Activated CD4-positive, CD25-positive, alpha-beta regulatory T cell (primary cell): ENCODE measurements at places on chromosomes 11 and 22.

- DNase-seq: no peak
Measured at GRCh38 chr11:27433742-27434141, 38.8 kb downstream of the LGR4 start.

DNA sequence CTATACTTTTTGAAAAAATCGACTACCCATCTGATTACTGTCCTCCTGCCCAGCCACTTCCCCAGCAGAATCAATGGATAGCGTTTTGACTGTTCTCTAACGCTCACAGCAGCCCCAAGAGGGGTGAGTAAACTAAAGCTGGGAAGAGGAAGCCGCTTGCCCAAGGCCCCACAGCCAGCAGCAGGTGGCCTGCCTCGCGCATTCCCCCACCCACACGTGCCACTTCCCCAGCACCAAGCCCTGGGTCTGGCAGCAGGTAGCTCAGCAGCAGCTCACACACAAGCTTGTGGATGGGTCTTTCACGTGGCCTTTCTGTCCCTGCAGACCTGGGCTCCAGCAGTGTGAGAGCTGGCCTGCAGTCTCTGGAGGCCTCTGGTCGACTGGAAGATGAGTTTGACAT is 34.3 kb downstream of the TOM1 start:
- DNase-seq: no peak

GRCh38 chr11:122102426-122102825 is 13.6 kb downstream of the BLID start:
- no peak for DNase-seq

- DNase-seq: no peak
Measured at GRCh38 chr11:47351156-47352126, 1.1 kb downstream of the MYBPC3 start.

- DNase-seq: no peak
Measured at GRCh38 chr11:12517741-12518140, 140.4 kb downstream of the PARVA start.

- DNase-seq: no peak
Measured at GRCh38 chr11:13315517-13316432, 38.2 kb downstream of the BMAL1 start.

DNA sequence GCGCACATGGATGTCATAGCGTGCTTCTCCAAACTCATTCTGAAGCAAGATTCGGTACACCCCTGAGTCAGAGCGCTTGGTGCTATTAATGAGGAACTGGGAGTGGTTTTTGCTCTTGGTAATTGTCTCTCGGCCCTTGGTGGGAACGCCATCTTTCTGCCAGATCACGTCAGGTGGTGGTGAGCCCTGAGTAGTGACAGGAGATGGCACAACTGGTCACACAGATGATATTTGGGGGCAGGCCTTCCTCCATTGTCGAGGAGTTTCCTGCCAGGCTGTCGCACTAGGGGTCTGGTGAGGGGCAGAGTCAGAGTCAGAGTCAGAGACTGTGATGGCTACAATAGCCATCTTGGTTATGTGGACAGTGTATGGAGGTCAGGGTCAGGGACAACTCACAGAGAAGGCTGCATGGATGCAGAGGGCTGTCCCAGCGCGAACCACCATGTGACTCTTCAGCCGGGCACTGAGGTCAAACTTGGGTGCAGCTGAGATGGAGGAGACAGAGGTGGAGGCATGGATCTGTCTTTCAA is 9.3 kb downstream of the TMEM86A start:
- no peak for DNase-seq

DNA sequence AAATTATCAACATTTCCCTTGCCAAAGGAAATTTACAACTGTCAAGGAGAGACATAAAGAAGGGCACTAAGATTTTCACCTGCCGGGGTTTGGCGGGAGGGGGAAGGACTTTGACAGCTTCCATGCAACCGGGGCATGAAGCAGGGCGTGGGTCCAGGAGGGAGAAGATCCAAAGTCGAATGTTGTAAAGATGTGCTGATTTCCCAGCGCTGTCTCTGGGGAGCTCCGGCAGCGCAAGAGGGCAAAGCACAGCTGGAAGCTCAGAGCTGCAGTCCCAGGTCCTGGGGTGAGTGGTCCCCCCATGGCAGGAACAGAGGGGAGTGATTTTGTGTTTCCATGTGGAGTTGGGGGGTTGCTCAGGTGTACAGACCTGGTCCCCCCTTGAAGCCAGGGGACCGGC is at the start of gene MS4A10:
TSS of gene MS4A10 (plus strand) at position 198 of the 400 bp plus-strand sequence. CDS start 5,003 bp downstream, outside the sequence.
- no peak for DNase-seq

- no peak for DNase-seq
Measured at GRCh38 chr11:64223001-64223651, 2.9 kb downstream of the TRPT1 start.

- peak; percentile 30 for DNase-seq
Measured at GRCh38 chr22:46267431-46268279, at the start of gene TTC38. TSS of gene TTC38 (plus strand) at chr22:46268008. CDS start at chr22:46268040, 32 bp downstream.

DNA sequence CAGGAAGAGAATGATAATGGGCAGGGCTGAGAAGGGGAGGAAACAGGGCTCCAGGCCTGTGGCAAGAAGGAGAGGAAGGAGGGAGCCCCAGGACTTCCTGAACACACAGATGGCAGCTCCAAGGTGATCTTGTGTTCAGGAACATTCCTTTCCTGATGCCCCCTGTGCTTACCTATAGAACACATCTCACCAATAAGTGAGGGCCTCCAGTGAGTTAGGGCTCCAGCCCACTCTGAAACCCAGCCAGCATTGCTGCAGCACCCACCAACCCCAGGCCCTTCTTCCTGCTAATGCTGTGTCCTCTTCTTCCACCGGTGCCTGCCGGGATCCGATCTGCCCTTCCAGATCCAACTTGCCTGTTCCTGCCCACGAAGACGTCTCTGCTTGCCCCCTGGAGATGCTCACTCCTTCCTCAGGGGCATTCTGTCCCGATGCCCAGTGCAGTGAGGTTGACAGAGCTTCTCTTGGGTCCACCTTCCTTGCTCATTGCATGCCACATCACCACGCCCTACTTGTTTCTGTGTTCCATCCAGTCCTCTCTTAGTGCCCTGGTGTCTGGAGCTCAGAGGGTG is 17.4 kb downstream of the ANKK1 start:
- DNase-seq: no peak

GRCh38 chr11:122749005-122749687 is 89.2 kb upstream of the CRTAM start:
- peak; percentile 10 for DNase-seq

GRCh38 chr11:83881428-83881827 is 595.3 kb upstream of the CCDC90B start:
- no peak for DNase-seq

- DNase-seq: no peak
Measured at GRCh38 chr22:47657224-47657623, 894.8 kb downstream of the TBC1D22A start.

DNA sequence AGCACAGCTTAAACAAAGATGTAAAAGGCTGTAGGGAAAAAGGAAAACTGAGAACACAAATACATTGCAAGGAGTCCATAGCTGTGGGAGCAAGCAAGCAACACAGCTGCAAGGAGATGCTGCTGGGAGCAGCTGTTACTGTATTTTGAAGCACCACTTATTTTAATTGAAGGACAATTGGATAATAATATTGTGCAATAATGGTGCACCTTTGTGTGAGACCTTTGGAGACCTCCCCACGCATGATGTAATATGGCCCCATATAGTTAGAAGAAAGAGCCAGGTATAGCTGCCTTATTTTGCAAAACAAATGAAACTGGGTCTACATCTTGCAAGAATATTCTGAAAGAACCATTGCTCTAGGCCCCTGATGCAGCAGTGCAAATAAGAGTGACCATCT is 191.1 kb upstream of the KIRREL3 start:
- DNase-seq: no peak

- DNase-seq: no peak
Measured at GRCh38 chr11:99865951-99866350, 821.1 kb upstream of the ARHGAP42 start.

DNA sequence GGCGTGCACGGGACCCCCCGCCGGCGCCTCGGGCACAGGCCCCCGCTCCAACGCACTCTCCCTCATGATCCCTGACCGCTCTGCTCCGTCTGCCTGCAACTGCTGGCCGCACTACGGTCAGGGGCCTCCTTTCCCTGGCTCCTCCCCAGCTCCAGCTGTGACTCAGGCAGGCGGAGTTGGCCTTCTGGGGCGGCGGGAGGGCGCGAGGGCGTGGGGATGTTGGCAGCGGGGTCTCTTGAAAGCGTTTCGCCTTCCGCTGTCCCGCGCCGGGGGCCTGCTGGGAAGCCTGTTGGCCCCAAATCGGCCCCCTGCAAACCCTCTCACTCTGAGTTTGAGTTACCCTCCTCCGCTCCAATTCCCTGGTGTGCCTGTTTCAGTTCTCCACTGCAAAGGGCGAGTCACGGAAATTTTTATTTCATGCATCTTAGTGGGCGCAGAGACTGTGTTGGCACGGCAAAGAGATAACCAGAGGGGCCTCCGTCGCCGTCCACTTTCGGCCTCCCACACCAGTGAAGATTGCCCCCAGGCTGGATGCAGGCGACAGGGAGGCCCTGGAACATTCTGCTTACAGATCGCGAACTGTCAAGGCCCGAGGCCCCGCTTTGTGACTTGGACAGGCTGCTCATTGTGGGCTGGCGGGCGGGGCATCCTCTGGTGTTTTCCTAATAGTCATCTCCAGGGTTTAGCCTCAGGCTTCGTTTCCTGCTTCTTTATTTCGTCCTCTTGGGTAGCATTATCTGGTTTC is at the start of gene CAVIN3:
TSS of gene CAVIN3 (minus strand) at position 91 of the 745 bp plus-strand sequence. CDS start at position 66, 25 bp downstream.
- peak; percentile 41 for DNase-seq

- DNase-seq: no peak
Measured at GRCh38 chr11:123187248-123187647, 7.8 kb downstream of the CLMP start.

GRCh38 chr11:69294571-69295078 is 670 bp downstream of the MYEOV start:
- DNase-seq: no peak

DNA sequence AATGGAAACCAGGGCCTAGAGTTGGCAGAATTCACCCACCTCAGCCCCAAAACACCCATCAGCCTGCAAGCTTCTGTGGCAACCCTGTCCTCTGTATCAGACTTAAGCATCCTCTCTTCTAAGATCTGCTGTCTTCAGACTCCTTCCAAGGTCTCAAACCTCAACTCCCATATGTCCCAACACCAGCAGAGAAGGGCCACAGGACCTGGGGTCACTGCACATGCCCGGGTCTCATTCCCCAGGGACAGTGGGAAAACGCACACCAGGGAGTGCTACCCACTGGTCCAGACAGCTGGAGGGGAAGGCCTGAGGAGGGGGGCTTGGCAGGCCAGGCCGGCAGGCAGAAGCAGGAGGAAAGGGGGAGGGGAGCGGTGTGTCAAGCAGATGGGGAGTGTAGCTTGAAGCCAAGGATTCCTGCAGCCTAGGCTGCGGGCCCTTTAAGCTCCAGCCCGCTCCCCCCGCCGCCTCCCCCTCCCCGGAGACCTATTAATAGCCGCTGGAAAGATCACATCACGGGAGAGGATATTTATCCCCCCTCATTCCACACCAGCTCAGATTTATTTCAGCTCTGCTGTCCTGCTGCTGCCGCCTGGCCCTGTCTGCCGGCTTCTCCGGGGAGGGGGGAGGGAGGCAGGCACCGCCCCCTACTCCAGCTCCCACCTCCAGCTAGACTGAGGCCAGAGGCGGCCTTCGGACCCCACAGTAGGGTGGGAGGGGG is 16.7 kb downstream of the BCL9L start:
- DNase-seq: no peak

- DNase-seq: no peak
Measured at GRCh38 chr11:10378362-10378761, 73.5 kb downstream of the ADM start.

DNA sequence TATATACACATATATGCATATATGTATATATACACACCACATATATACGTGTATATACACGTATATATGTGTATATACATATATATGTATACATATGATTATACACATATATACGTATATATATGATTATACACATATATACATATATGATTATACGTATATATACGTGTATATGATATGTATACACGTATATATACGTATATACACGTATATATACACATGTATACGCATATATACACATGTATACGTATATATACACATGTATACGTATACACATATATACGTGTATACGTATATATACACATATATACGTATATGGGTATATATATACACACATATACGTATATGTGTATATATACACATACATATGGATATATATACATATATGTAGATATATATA is 62.1 kb upstream of the HMGXB4 start:
- DNase-seq: no peak

- DNase-seq: no peak
Measured at GRCh38 chr11:117700551-117700950, 96.5 kb downstream of the DSCAML1 start.

DNA sequence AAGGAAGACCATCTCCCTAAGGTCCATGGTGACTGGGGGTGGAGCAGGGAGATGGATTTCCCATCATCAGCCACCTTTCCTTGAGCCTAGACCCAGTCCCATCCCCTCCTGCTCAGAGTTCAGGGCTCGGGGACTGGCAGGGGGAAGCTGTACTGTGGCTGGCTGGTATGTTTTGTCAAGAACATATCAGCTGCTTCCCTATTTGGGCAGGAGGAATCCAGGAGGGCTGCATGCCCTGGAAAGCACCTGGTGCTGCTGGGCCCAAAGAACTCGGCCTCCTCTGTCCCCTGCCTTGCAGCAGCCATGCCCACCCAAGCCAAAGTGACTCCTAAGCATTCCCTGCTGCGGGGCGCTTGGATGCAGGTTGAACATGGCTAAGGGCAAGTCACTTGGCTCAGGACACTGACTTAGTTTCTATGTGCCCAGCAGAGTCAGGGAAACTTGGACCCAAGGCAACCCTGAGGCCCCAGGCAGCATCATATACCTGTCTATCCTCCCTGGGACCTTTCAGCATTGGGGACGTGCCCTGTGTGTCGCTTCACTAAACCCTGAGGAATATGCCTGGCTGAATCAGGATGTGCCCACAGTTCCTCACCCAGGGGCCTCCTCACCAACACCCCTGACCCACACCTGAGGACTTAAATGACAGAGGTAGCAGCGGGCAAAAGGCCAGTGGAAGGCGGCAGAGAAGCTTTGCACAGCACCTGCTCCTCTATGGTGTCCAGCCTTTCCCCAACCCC is 43.1 kb downstream of the BUD13 start:
- no peak for DNase-seq

DNA sequence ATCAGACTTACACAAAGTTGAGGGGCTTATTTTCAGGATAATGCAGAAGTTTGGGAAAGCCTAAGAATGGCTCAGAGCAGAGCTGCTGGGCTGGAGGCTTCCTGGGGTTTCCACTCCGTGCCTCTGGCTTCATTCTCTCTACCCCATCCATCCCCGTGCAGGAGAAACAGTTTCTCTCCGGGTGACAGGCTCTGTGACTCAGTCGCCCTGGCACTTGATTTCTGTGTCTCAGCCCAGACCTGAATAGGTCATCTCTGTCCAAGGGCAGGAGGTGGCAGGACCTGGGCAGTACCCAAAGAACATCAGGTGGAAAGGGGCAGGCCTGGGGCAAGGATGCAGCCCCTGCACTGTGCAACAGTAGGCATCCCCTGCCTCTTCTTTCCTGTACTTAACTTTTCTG is 38.4 kb upstream of the RTL6 start:
- DNase-seq: no peak

DNA sequence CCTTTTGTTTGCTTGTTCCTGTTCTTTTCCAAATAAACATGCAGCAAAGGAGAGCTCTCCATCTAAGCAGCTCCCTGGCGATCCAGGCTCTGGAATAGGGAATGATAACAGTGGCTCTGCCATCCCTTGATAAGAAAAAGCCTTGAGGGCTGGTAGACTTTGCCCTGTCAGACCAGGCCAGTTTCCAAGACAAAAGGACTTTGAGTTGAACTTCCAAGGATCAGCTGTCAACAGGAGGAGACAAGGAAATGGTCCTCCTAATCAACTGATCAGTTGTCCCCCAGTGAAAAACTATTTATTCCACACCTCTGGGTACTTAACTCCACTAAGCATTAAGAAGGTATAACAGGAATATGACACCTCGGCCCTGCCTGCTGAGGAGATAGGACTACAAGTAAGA is 127.8 kb downstream of the PARVA start:
- no peak for DNase-seq

GRCh38 chr11:40292721-40293508 is 1166.5 kb downstream of the LRRC4C start:
- no peak for DNase-seq
